ENCODE measurements at places on chromosomes 5 and 9. TPM values are rescaled to one million over a fixed set of nuclear protein-coding genes. Genes with fewer than 3 reads are reported as not detected.
A peak's percentile ranks its signal among the peaks of the same experiment; 100 is the strongest.

- no peak for DNase-seq
Observed at GRCh38 chr5:152701305-152701949, 296.3 kb upstream of the NMUR2 start.

The SLC24A2 gene
- not detected for total RNA-seq

- DNase-seq = no peak
Observed at GRCh38 chr5:67538855-67539506, 342.4 kb upstream of the CD180 start.

GRCh38 chr9:75651709-75652108 is 238.8 kb upstream of the PCSK5 start:
- no peak for DNase-seq

DNA sequence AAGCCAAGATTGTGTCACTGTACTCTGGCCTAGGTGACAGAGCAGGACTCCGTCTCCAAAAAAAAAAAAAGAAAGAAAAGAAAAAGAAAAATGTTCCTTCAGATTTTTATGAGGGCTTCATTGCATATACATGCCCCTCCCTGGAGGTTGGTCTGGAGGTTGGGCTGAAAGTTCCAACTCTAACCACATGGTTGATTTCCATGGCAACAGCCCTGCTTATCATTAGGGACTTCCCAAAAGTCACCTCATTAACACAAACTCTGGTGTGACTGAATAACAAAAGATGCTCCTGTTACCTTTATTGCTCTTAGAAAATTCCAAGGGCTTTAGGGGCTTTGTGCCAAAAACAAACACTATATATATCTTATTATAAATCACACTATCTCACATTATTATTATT is 113.8 kb downstream of the TMC1 start:
- DNase-seq = peak; percentile 12

- no peak for DNase-seq
Observed at GRCh38 chr9:113465599-113466140, 2.1 kb downstream of the RGS3 start.

The STRBP gene
- total RNA-seq = 2.5 TPM

DNA sequence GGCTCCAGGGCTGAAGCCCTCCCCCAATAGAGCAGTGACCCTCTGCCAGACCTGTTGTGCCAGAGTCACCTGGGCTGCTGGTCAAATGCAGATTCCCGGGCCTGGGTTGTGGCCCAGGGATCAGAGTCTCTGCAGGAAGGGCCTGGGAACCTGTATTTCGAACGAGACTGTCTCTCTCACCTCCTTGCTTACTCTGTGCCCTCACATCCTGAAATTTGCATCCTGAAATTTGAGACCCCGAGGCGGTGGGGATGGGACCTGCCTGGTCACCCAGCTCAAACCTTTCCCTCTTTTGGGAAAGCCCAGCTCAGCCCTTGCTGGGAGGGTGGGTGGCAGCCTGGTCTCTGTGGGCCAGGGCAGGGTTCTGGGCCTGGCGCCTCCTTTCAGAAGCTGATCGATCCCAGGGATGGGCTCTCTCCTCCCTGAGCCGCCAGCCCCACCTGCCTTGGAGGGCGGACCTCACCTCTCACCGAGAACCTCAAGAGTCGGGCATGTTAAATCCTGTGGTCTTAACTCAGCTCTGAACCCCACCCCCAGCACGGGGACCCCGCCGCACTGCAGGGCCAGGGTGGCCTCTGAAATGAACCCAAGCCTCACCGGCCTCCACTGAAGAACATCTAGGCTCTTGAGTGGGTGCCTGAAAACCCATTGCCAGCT is 44.0 kb upstream of the IER5L start:
- DNase-seq = no peak

The VCAN gene
- 327 TPM for total RNA-seq

The KIF24 gene
- 1.1 TPM for total RNA-seq

The DEPDC1B gene
- 8.5 TPM for total RNA-seq

GRCh38 chr9:4836676-4837075 is 43.9 kb downstream of the RCL1 start:
- DNase-seq = no peak

GRCh38 chr9:129720181-129720864 is 32.5 kb downstream of the PTGES start:
- DNase-seq = no peak

DNA sequence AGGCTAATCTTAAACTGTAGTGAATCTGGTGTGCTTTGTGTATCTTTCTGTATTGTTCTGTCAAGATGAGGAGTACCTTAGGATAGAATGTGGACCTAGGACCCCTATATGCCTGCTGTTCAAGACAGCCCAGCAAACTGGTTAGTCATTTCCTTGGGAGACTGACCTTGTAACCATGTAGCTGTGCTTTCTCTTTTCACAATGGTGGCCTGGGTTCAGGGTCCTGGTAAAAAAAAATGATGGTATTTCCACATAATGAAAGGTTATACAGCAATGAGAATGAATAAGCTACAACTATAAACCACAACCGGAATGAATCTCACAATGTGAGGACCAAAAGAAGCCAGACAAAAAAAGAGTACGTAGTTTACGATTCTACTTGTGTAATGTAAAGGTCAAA is 36.4 kb upstream of the F2RL1 start:
- DNase-seq = no peak

DNA sequence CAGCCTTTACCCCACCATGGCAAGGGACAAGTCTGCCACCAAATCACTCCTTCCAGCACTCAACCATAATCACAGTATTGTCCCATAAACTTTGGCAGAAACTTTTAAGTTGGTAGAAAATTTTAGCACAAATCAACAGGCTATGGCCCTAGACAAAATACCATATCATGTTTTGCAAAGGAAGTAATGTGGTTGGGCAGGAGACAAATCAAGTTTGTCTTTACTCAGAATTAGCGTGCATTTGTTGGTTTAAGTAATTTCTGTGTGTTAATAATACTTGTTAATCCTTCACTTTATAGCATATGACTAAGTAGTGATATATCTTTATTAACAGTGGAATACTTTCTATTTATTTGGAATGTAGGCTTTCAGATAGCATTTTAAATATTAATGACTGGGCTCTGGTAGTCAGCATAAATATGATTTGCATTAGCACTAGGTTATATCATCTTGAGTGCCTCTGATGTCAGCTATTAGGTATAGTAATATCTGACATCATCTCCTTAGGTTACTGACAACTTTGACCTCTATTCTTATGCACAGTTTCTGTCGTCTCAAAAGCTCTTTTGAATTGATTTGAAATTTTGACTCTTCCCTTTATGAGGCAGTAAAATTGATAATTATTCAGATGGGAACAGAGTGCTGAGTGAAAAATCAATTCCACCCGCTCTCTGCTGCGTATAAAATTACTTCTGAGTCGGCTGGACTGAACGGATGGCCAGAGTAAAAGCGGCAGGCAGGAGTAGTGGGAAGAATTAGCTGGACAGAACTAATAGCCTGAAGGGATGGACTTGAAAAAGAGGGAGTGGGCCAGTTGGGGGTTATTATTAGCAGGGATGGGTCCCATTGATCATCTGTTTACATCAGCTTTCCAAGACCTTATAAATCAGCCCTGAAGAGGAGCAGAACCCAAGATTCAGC is 40.1 kb upstream of the TLX3 start:
- DNase-seq = no peak

DNA sequence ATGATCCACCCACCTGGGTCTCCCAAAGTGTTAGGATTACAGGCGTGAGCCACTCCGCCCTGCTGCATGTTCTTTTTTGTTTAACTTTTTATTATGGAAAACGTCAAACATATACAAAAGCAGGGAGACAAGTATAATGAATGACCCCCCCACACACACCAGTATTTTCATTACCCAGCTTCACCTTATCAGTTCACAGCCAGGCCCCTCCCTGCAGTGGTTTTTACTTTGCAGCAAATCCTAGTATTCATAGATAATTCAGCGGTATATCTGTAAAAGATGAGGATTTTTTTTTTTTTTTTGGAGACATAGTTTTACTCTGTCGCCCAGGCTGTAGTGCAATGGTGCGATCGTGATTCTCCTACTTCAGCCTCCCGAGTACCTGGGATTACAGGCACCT is 2.3 kb downstream of the POMT1 start:
- DNase-seq = no peak

The PRKAA1 gene
- total RNA-seq = 74.2 TPM

GRCh38 chr9:107367727-107368502 is 84.8 kb downstream of the RAD23B start:
- no peak for DNase-seq

The TEK gene
- total RNA-seq = 10.2 TPM

GRCh38 chr5:170287532-170287931 is 10.0 kb downstream of the LCP2 start:
- DNase-seq = no peak

DNA sequence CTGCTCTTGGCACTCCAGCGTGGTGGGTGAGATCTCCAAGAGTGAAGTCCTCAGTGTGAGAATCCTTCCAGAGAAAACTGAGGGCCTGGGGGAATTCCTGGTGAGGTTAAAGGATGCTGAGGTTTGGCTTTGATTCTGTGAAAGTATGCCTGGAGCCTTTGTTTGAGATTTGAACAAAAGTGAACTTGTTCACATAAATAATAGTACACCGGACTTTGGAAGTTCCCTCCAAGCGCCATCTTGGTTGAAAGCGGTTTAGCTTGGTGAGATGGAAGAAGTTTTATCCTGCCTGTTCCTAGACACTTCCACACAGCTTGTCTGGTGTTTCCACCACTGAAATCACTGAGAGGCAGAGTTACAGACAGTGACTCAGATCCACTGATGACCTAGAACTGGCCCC is 286.4 kb downstream of the NTRK2 start:
- peak; percentile 11 for DNase-seq

GRCh38 chr5:43941806-43942205 is 338.8 kb downstream of the NNT start:
- no peak for DNase-seq

The SLC25A2 gene
- not detected for total RNA-seq

The CENPH gene
- 16.7 TPM for total RNA-seq

The ENHO gene
- total RNA-seq = not detected

The FOXD4L5 gene
- total RNA-seq = not detected

GRCh38 chr9:38417003-38417945 is 7.0 kb downstream of the IGFBPL1 start:
- peak; percentile 29 for DNase-seq

DNA sequence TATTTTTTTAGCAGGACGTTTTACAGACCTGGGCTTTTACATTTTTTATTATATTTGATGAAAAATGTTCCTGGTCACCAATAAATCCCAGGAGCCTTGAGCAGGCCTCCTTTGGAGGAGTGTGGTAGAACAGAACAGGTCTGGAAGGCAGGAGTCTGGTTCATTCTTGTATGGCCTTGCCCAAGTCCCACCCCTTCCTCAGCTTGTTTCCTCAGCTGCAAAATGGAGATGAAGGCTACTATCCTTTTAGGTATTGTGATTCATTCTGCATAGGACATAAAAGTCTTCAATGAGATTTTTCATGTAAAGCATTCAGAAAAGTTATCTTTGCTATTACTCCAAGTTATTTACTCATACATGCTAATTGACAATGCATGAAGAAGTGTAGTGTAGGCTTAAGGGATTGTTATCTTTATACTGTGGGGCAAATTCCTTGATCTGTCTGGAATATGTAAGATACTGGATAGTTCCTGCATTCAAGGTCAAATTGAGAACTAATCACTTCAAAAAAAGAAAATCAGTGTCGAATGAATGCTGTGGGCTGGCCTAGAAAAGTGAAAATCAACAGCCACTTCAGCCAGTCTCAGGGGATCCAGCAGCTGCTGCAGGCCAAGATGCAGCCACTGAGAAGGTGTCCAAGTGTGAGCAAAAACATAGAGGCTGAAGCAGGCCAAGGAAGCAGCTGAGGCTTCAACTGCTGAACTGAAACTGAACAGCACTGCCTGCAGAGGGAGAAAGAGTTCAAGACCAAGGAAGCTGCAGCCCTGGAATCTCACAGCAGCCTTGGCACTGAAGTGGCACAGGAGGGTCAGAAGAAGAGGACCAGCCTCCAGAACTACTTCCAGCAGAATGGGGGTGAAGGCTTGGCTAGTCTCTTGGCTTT is 15.5 kb upstream of the SLC36A3 start:
- peak; percentile 39 for DNase-seq

- DNase-seq = no peak
Observed at GRCh38 chr5:87877023-87877422, 391.6 kb downstream of the TMEM161B start.

GRCh38 chr9:87007711-87008366 is 60.5 kb upstream of the GAS1 start:
- peak; percentile 9 for DNase-seq

GRCh38 chr9:123327697-123328100 is 28.3 kb upstream of the CRB2 start:
- DNase-seq = no peak

GRCh38 chr5:159304961-159305595 is 25.2 kb downstream of the IL12B start:
- no peak for DNase-seq

The C5orf58 gene
- total RNA-seq = not detected

DNA sequence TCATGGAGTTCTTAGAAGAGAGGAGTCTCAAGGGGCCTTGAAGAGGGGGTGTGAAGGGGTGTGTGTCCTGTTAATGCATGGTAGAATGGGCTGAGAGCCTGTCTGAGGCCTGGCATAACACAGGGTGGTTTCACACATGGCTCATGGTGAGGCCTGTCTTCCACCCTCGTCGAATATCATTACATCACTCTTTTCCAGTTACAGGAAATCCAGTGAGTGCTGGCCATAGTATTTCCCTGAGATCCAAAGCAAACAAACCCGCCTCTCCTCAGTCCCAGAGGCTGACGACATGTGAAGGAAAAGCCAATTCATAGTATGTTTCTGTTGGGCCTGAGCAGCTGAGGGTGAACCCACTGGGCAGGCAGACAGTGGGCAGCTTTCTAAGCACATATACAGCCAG is 159.4 kb upstream of the NR3C1 start:
- peak; percentile 75 for DNase-seq

The DOCK2 gene
- total RNA-seq = 10.4 TPM

- DNase-seq = no peak
Observed at GRCh38 chr5:5364932-5365331, 57.5 kb upstream of the ICE1 start.

- DNase-seq = peak; percentile 50
Observed at GRCh38 chr5:111511831-111512374, 432 bp downstream of the STARD4 start.

The ADRB2 gene
- total RNA-seq = not detected

GRCh38 chr5:155222393-155222792 is 208.8 kb downstream of the KIF4B start:
- DNase-seq = no peak

DNA sequence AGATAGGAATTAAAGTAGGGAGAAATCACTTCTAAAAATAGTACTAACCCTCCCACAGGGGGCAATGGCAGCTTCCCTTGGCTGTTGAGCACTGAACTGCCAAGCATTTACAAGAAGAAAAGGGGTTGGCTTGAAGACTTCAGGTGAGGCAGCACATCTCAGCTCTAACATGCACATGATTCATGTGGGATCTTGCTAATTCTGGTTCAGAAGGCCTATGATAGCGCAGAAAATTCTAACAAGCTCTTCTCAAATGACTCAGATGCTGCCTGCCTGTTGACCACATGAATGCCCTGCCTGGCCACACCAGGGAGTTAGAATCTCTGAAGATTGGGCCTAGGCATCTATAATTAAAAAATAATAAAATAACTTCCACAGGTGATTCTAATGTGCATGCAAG is 22.6 kb downstream of the CD180 start:
- DNase-seq = peak; percentile 15
